Fibroblast of the aortic adventitia (primary cell): ENCODE measurements at places on chromosomes 7 and 10.

DNA sequence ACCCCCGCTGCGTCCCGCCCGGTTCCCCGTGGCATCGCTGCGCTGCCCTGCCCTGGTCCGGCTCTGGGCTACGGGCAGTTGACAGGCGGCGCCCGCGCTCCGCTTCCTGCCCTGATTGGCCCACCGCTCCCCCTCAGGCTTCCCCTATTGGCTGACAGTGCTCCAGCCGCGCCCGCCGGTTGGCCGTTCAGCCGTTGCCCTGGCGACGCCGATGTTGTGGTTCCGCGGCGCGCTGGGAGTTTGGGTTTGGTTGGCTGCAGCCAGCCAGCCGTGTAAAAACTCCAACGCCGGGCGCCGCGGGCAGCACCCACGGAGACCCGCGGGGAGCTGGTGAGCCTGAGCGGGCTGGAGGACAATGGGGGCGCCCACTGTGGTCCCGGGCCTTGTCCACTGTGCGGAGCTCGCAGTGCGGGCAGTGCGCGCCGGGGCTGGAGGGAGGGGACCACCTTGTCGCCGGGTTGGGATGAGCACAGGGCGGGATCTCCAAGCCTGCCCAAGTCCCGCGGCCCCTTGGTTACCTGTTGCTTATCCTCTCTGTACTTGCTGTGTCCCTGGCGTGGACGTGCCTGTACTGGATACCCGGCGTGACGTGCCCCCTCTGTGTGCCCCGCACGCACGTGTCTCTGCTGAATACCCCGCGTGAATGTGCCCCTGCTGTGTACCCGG is at the start of gene C7orf57:
C7orf57 (plus strand) TSS at position 243 of the 666 bp plus-strand sequence. CDS start 766 bp downstream, outside the sequence.
- DNase-seq = peak; percentile 76

- no peak for DNase-seq
Measured at GRCh38 chr7:978416-979091, 3.2 kb upstream of the COX19 start.

- peak; percentile 27 for DNase-seq
Measured at GRCh38 chr10:7948371-7949000, 106.0 kb upstream of the GATA3 start.

- no peak for DNase-seq
Measured at GRCh38 chr10:12628964-12629766, 279.8 kb downstream of the CAMK1D start.

GRCh38 chr10:61990761-61991135 is 89.2 kb downstream of the ARID5B start:
- peak; percentile 43 for DNase-seq

DNA sequence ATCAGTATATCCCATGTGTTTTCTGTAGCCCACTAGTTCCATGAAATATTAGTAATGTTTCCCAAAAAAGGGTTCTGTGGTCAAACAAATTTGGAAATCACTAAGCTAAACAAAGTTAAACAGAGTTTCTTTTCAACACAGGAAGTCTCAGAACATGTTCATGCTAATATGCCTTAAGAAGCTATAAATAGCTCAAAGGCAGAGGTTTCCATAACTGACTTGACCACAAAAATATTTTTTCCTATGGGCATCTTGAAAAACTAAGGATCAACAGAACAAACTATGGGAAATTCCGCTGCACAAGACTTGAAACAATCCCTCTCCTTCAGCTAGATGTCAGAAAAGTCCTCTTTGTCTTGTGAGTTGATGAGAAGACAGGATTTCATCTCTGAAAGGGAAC is 59.7 kb downstream of the SEM1 start:
- peak; percentile 1 for DNase-seq

DNA sequence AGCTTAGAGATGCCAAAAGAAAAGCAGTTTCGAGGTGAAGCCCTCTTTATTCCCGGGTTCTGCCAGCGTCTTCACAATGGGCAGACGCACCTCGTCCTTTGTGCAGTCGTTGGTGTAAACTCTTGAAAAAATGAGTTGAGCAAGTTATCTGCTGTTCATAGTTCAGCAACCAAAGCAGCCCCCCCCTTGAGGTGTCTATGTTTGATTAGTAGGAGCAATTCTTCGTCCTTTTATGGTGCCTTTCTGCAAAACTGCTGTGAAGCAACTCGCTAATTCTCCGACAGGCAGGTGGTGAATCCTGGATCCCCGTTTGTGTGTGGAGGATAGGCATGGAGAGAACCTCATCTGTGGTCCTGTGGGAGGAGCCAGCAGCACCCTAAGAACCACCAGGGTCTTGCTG is 234.5 kb downstream of the GLRX3 start:
- DNase-seq = no peak

- DNase-seq = no peak
Measured at GRCh38 chr7:135245226-135246190, 11.9 kb downstream of the STRA8 start.

- no peak for DNase-seq
Measured at GRCh38 chr10:116707981-116708380, 34.4 kb downstream of the HSPA12A start.

GRCh38 chr10:93796167-93796566 is 38.4 kb downstream of the LGI1 start:
- no peak for DNase-seq

GRCh38 chr7:25636168-25636567 is 407.9 kb upstream of the NPVF start:
- DNase-seq = no peak

- no peak for DNase-seq
Measured at GRCh38 chr10:121556918-121557573, 41.2 kb downstream of the FGFR2 start.

GRCh38 chr10:13587391-13587790 is 626 bp downstream of the PRPF18 start:
- DNase-seq = no peak

DNA sequence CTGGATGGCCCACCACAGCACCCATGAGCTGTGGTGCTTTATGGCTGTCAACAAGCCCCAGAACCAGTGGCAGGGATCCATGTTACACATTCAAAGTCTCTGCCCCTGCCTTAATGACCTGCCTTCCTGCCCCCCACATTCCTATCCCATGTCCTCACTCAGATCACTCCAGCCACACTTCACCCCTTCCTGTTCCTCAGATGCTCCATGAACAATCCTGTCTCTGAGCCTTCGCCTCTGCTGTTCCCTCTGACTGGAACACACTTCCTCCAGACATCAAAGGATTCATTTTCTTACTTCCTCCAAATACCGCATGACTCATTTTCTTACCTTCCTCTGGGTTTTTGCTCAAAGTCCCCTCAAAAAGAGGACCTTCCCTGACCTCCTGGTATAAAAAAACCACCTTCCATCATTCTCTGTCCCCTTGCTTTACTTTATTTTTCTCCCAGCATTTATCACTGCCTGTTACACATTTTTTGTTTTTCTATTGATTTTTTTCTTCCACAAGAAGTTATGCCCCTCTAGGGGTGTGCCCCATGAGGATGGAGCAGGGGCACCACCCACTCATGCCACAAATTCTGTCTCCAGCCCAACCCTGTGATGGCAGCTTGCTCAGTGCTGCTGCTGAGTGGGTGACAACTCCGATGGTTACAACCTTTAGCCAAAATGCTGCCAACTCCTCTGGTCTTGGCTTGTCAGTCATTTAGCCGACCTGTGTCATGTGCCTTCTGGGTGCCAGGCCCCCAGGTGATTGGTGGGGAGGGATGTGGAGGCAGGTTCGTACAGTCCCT is 18.2 kb downstream of the COL13A1 start:
- DNase-seq = no peak

- DNase-seq = no peak
Measured at GRCh38 chr7:26078437-26079336, 73.3 kb upstream of the NFE2L3 start.

DNA sequence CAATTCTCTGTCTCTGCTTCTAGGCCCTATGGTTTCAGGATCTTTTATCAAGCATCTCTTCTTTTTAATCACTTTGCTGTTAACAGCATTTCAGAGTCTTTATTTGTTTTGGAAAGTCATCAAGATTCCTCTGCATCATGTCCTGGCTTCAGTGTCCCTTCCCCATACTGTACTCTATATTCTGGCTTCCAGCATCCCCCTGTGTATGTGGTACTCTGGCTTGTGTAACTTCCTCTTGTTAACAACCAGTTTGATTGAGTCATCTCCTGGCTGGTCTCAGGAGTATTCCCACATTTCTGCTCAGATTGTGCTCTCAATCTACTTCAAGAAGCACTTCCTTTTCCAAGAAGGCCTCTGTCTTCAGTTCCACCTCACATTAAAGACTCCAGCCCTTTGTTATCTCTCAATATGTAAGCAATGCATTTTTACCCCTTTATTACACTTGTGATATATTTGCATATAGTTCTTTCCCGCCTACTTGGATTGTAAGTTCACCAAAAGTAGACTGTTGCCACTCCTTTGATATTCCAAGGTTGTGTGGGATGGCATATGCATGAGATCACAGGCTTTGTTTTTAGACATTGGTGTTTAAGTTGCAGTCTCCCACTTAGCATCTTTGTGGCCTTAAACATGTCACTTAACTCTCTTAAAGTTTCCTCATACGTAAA is 15.1 kb upstream of the ATE1 start:
- peak; percentile 97 for DNase-seq

- no peak for DNase-seq
Measured at GRCh38 chr10:96651998-96652431, 65.2 kb upstream of the TM9SF3 start.

DNA sequence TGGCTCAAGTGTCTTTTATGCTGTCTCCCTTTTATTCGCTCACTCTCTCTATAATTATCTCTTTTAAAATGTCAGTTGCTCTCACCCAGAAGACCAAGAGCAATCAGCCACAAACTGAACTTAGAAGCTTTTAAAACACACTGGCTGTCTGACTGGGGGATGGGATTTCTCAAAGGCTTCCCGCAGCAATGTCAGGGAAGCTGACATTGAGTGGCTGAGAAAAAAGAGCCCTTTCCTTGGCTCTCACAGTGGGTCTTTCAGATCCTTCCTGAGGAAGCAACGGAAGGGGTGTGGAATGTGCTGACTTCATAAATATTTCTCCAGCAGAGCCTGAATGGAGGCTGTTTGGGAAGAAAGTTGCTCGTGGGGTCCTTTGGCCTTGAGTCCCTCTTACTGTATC is 445.7 kb upstream of the C7orf33 start:
- DNase-seq = no peak

DNA sequence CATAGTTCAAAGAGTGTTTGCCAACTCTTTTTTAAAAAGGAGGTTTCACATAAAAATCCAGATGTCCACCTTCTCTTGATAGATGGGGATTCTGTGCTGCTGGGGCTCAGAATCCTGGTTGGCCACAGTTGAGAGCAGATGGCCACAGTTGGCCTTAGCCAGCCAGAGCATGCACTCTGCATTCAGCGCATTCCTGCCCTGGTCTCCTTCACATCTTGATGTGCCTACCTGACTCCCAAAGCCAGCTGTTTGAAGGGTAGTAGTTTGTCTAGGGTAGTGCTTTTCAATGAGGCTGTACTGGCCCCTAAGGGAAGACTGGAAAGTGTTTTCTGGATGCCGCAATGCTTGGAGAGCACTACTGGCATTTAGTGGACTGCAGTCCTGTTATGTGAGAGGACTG is 208.1 kb upstream of the HDAC9 start:
- no peak for DNase-seq

DNA sequence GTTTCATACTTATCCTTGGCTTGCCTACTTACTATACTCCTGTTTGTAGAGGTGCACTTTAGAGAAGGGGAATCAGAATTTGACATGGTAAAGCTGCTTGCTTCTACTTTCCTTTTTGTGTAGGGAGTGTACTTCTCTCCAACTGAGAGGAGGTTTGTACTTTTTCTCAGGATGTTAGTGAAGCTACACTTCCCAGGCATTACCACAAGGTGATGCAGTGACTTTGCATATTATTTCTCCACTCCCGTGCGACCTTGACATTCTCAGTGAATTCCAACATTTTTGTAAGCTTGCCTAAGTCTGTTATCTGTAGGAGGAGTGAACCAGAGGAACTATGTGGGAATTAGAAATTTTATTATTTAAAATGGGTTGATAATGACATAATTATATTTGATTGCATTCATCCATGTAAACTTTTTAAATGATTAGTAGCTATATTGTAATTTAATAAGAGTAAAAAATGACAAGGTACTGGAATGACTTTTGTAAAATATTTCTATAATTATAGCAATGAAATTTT is 5.2 kb downstream of the TAX1BP1 start:
- DNase-seq = peak; percentile 88

DNA sequence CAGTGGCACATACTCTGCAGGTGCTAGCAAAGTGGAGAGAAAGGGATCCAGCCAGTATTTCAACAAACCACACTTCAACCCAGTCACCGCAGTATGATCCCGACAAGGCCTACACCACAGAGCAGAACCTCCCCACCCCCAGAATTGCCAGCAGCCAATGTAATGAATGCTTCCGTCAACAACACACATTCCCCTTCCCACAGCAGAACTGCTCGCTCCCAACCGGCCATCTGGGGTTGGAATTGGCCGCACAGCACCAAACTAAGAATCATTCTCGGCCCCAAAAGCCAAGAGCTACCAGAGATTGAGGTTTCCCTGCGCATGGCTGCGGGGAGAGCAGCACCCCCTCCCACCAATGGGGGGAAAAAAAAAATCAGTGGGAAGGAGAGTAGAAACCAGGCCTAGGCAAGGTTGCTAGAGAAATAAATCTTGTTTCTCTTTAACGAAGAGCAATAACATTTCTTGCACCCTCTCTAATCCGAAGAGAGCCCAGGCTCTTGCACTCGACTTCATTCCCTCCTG is 1.1 kb downstream of the WASL start:
- DNase-seq = peak; percentile 73

DNA sequence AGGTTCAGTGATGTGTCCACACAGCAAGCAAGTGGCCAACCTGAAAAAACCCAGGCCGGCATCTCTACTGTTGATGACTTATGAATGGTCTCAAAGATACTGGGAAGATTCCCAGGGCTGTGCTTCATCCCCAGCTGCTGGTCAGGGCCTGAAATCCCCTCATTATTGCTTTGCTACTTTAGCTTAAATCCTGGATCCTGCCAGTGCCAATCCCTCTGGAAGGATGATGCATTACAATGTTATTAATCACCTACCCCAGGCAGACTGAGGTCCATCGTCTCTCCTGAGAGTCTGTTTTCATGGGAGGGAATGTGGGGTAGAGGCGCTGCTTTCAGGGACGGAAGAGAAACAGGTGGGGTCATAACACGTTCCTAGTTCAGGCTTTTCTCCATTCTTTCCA is 371.6 kb downstream of the RPS24 start:
- DNase-seq = peak; percentile 42

DNA sequence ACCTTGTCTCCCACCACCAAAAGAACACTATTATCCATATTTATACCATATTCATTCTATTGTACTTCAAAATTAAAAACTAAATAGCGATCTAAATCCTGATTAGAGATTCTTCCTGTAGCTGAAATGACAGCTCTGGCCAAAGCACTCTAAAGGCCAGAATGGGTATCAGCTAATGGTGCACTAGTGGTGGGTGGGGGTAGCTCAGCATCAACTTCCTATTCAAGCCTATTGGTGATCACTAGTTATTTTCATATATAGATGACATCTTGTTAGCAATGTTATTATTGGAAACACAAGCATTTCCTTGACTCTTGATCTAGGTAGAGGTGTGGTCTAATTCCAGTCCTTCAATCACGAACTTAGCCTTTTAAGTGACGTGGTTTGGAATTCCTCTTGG is 43.6 kb downstream of the TET1 start:
- no peak for DNase-seq

GRCh38 chr7:42625421-42625820 is 286.4 kb downstream of the C7orf25 start:
- DNase-seq = no peak

- no peak for DNase-seq
Measured at GRCh38 chr10:128314686-128315085, 188.5 kb upstream of the MKI67 start.

GRCh38 chr7:101126651-101127459 is at the start of gene SERPINE1:
SERPINE1 (plus strand) TSS chr7:101127104; CDS start chr7:101128394, 1,290 bp downstream.
- DNase-seq = peak; percentile 100
